ENCODE measurements at places on chromosomes 4 and X.

GRCh38 chr4:140861359-140862176 is 105.4 kb upstream of the TBC1D9 start:
- peak; percentile 22 for DNase-seq

- no peak for DNase-seq
Observed at GRCh38 chr4:143225167-143225566, 40.5 kb downstream of the USP38 start.

DNA sequence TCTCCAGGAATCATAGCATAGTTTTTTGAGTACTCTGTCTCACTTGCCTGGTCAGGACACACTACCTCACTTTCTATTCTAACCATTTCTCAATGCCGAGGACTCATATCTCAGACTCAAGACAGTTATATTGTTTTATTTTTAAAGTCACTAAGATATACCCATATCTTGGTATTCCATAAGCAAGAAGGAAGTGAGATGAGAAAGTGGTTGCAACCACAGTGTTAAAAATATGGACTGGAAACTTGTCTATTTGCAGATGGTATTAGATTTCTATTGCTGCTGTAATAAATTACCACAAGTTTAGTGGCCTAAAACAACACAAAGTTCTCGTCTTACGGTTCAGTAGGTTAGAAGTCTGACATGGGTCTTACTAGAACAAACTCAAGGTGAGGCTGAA is 344.8 kb upstream of the MAGEB2 start:
- DNase-seq = no peak

- DNase-seq = no peak
Observed at GRCh38 chr4:39169426-39169825, 12.9 kb upstream of the WDR19 start.

DNA sequence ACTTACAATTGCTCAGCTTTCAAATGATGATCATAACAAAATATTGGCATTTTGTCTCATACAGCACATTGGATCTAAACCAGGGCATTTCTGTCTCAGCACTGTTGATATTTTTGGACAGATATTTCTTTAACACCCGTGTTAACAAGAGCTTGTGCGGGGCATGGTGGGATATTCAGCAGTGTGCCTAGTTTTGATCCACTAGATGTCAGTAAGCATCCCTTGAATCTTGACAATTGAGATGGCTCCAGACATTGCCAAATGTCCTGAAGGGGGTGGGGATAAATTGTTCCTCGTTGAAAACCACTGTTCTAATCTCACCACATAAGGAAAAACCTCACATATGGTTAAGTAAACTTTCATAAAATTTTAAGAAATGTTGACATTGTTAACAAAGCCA is 806.3 kb downstream of the STIM2 start:
- no peak for DNase-seq

DNA sequence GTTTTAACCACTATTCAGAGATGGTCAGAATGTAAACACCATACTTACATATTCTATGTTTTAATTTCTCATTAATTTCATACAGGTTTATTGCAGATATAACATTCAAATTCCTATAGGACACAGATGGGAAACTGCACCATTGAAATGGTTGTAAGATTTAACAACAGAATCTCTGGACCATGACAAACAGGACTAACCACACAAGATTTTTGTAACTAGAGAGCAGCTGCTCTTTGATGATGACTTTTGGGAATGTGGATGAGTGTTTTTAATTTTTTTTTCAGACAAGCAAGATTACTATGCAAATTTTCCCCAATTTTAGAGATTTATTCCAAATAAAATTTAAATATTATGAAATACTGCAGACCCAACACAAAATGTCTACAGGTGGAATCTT is 610.2 kb downstream of the PCDH18 start:
- no peak for DNase-seq

DNA sequence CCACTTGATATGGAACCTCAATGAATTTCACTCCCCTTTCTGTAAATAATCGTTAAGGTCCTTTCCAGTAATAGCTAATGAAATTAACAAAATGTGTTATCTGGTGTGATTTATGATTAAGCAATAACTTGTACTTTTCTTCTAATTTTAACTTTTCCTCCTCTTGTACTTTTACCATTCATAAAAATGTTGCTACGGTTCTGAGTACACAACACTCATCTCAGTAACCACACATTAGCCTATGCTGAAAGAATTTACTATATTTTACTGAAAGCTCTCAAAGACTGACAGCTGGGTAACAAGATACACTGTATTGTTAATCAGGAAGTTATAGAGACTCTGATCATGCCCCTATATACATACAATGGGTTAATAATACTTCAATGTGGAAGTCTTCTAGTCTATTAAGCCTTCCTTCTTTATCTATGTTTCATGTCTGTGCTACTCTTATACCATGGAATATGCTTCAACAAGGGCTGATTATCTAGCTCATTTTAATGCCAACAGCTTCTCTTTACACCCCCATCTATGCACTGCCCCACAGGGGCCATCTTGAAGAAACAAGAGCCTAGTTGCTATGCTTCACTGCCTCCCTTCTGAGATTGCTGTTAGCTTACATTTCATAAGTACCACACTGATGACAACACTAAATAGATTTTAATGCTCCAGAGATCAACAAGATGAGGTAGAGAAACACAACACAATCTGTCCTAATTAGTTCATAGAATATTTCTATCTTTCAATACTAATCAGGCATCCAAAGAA is 39.1 kb downstream of the LAMP2 start:
- no peak for DNase-seq

DNA sequence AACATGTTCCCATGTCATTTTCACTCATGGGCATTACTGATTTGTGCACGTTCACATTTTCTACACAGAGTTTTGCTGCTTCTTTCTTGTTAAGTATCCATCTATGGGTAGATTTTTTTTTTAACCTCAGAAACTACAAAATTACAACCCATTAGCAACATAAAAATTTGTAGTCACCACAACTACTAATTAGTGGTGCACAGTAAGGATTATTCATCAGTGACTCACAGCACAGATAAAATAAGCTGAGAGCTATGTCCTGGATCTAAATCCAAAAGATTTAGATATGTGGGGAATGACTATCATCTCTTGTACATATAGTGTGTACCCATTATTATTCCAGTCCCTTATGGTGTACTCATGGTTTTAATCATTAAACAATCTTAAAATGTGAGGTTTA is 19.7 kb upstream of the AMELX start:
- no peak for DNase-seq

DNA sequence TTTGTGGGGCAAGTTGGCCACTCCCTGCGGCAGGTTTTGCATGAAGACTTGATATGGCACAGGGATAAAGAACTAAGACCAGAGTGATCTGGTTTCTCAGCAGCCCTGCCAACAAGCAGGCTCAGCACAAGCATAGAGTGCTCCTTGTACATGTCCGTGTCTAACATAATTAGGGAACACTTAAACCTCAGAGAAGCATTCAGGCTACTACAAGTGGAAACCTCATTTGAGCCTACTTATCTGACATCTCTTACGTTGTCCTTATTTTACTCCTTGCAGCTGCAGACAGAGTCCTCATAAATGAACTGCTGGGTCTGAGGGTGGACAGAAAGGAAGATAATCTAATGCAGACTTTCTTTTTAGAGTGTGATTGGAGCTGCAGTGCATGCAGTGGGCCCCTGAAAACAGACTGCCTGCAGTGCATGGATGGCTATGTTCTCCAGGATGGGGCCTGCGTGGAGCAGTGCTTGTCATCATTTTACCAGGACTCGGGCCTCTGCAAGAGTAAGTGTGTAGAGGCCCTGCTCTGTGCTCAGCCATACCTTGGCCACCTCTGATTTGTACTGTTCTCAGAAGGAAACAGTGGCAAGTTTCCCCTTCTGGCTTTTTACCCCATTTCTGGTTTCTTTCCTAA is 179.1 kb upstream of the ANXA3 start:
- no peak for DNase-seq

DNA sequence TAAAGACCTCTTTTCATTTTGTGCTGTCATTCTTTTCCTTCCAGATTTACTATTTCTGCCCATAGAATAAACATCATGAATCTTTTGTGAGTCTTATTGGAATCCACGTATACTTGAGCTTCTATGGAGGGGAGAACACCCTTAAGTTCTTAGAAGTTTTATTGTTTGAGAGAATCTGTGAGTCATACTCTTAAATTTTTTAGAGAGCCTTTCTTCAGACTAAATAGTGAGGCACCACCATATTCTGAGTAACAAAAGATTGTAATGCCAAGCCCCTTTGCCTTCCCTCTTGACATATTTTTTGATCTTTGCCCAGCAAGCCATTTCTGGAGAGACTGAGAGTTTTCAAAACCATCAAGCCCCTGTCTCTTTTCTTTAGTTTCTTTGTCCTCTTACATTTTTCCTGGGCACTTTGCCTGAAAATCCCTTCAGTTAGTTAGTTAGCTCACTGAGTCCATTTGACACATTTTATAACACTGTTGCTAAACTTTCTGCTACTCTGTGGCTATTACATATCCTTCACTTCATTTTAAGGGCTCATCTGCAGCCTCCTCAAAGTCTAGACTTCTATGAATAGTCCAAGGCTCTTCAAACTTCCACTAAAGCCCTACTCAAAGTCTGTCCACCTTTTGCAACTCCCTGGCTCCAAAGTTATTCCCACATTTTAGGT is 65.3 kb upstream of the NDUFC1 start:
- DNase-seq = no peak

DNA sequence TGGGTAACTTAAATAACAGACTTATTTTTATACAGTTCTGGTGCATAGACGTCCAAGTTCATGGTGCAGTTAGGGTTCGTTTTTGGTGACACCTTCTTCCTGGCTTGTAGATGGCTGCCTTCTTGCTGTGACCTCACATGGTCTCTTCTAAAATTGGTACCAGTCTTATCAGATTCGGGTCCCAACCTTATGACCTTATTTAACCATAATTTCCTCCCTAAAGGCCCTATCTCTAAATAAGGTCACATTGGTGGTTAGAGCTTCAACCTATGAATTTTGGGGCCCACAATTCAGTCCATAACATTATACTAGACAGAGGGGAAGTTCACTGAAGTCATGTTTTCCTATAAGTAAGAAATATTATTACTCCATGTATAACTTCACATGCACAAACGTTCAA is 128.0 kb downstream of the CFAP299 start:
- no peak for DNase-seq

DNA sequence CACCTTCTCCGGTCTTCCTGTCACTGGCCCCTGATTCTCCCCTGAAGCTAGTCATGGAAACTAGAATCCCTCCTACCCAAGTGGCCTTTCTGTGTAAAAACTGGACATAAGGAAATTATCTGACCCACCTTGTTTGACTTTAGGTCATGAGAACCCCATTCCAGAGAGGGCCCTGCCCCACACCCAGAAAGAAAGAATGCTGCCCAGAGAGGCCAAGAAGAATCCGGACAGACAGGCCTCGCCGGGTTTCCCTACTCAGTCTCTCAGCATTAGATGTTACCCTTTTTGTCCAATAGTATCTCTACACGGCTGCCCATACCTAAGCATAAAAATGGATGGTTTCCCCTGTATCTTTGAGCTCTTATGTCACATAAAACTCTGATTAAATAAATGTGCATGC is 83.3 kb upstream of the HELT start:
- DNase-seq = no peak

DNA sequence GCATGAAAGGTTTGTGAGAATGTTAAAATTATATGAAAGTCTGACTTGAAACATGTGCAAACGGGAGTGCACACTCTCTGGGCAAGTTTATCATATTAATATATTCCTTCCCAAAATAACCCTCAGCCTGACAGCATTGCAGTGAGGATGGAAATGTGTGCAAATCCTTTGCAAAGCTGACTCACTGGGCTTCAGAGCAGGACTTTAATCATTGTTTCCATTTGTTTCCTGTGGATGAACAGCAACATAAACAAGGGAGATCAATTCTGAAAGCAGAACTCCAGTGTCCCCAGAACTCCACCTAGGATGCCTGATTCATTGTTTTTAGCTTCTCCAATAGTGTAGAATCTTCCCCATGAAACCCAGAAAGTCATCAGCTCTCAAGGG is 32.9 kb downstream of the SLC2A9 start:
- DNase-seq = no peak

- no peak for DNase-seq
Observed at GRCh38 chrX:38968344-38969216, 167.3 kb downstream of the MID1IP1 start.

- DNase-seq = no peak
Observed at GRCh38 chr4:125187226-125188176, 127.3 kb upstream of the FAT4 start.

- no peak for DNase-seq
Observed at GRCh38 chrX:130083107-130083490, 27.2 kb downstream of the ELF4 start.

DNA sequence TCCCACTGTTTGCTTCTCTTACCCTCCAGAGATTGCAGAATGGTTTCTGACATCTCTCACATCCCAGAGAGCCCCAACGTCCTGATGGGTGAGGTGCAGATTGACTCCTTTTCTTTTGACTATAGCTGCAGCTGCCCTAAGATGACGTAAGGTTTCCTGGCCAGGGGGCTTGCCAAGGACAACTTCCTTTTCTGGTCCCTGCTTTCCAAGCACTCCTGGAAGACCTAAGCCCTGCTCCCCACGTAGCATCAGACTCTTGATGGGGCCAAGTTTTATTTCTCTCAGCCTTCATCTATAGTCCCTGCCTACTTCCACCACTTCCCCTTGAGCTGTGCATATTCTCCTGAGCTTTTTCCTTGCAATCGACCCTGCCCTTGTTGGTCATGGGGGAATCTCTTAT is 497.7 kb downstream of the IDS start:
- DNase-seq = no peak

DNA sequence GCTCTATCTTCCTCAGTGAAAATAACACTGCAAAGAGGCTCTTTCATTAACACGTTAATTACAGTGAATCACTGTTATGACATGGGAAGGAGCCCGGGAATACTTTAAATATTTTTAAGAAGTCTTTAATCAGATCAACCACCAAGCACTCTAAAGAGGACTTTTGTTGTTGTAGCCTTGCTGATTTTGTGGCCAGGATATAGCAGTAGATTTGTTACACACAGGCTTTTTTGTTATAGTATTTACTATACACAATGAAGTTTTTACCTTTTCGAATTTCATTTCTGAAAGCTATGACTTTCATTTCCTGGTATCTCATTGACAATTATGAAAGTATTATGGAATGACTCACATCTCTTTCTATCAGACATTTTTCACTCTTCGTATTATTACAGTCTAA is 20.3 kb downstream of the FGF13 start:
- no peak for DNase-seq
